ENCODE measurements at places on chromosomes 11 and 22.

GRCh38 chr22:45296628-45297297, 12.0 kb downstream of the UPK3A start:
- H3K27me3 ChIP-seq, result no peaks in the 10 kb centered on the region
- H3K4me3 ChIP-seq, result no peak overlapping the region
- no peaks in the 10 kb centered on the region for H3K36me3 ChIP-seq
- no peak for DNase-seq
- peaks cover 3% of the 10 kb centered on the region for H3K4me1 ChIP-seq

DNA sequence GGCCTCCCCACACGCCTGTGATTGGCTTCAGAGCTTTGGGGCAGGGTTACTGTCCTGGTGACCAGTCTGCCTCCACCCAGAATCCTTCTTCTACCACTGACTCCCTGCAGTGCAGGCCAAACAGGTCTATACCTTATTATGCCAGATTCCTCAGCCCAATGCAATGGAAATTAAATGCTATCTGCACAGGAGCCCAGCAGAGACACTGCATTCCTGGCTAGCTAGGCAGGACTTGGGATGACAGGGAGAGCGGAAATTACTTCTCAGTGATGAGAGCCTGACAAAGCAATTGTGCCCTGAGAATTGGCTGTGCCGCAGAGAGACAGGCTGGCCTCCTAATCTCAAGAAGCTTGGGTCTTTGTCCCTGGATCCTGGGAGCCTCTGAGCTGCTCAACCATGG, 143.8 kb upstream of the NCAM1 start:
- H3K27ac ChIP-seq, result no peak overlapping the region
- H3K4me3 ChIP-seq, result no peak overlapping the region
- H3K27me3 ChIP-seq, result no peaks in the 10 kb centered on the region
- H3K36me3 ChIP-seq, result no peaks in the 10 kb centered on the region
- no peak for DNase-seq
- H3K4me1 ChIP-seq, result no peaks in the 10 kb centered on the region

DNA sequence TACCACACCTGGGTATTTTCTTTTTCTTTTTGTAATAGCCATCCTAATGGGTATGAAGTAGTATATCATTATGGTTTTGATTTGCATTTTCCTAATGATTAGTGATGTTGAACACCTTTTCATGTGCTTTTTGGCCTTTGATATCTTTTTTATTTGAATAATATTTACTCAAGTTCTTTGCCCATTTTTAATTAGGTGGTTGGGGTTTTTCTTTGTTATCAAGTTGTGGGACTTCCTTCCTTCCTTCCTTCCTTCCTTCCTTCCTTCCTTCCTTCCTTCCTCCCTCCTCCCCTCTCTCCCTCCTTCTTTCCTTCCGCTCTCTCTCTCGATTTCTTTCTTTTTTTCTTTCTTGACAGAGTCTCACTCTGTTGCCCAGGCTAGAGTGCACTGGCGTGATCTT, 75.0 kb upstream of the PDGFD start:
- DNase-seq, result no peak
- H3K27me3 ChIP-seq, result no peaks in the 10 kb centered on the region
- no peak overlapping the region for H3K4me3 ChIP-seq
- H3K27ac ChIP-seq, result no peak overlapping the region

DNA sequence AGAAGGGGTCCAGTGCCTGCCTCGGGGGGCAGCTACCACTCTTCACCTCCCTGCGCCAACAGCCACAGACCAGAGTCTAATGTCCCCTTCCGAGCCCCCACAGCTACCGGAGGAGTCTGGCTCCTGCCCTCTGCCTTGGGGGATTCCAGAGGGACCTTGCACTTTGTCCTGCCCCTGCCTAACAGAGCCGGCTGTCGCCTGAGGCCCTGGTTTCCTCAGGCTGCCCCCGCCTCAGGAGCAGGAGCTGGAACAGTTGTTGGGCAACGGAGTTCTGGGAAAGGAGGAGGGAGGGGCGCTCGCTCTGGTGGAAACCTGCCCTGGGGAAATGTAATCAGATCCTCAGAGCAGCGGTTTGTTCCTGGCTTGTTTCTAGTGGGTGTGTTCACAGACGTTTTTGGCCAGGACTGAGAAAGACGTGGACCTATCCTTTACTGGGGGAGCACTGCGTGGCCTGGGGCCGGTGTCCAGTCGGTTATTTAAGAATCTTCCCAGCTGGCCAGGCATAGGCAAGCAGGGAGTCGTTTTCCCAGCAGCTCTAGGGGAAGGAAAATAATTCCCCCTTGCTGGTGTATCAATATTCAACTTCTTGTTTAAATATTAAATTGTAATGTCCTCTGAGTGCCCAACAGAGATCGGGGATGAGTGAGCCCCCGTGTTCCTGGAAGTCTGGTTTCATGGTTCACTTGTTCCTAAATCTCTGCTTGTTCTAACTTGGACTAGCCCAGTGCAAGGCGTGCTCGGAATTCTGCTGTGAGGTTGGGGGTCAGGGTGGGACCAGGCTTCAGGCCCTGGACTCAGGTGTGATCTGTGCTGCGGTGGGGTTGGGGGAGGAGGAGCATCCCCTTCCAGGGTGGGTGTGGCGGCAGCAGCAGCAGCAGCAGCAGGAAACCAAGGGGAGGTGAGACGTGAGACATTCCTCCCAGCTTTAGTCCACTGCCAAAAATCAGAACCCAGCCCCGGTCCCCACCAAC, 32.1 kb downstream of the A4GALT start:
- no peaks in the 10 kb centered on the region for H3K27me3 ChIP-seq
- DNase-seq, result peak; percentile 93
- H3K4me1 ChIP-seq, result peaks cover 55% of the 10 kb centered on the region
- peaks cover 8% of the 10 kb centered on the region for H3K36me3 ChIP-seq
- H3K4me3 ChIP-seq, result peak overlapping the region; percentile 45

GRCh38 chr22:46937939-46938338, 175.5 kb downstream of the TBC1D22A start:
- no peak overlapping the region for H3K4me3 ChIP-seq
- peaks cover 31% of the 10 kb centered on the region for H3K4me1 ChIP-seq
- no peak overlapping the region for H3K27ac ChIP-seq
- H3K27me3 ChIP-seq, result no peaks in the 10 kb centered on the region

- H3K4me3 ChIP-seq, result no peak overlapping the region
- H3K4me1 ChIP-seq, result peaks cover 46% of the 10 kb centered on the region
- no peaks in the 10 kb centered on the region for H3K27me3 ChIP-seq
- peaks cover 20% of the 10 kb centered on the region for H3K36me3 ChIP-seq
Measured at GRCh38 chr11:11451501-11452005, 98.5 kb upstream of the CSNK2A3 start.

DNA sequence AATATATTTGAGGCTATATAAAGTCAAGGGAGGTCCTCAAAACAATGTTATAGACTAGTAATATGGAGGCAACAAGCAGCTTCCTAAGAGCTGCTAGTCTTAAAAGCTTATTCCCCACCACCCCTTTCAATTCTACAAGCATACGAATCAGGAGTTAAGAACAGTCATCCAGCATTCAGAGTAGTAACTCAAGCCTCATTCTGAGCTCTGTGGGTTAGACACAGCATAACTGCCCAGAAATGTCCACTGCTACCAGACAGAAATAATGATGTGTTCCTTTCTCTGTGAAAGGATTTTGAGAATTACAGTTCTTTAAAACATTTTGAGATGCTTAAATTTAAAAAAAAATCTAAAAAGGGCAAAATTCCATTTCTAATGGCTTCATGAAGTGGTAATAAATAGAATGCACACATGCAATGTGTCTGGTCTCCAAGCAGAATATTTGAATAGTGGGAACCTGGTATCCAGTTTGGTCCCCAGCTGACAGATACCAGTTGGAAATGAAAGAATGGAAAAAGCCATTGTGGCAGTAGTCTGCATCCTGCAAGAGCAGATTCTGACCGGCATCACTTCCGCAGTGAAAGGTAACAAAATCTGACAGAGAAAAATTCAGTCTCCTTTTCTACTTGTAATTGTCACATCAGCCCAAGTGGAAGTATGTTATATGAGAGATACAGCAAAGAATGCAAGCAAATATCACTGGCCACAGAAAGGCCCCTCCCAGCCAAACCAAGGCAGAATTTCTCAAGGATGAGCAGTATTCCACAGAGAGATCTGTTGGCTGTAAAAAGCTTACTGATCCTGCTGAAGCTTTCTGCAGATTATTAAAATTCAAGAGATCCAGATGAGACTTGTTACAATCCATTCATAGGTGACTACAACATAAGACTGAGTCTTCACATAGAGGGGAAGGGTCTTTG, 310.8 kb upstream of the PITPNB start:
- peak overlapping the region; percentile 33 for H3K27ac ChIP-seq
- H3K4me3 ChIP-seq, result no peak overlapping the region
- H3K4me1 ChIP-seq, result peaks cover 40% of the 10 kb centered on the region
- H3K27me3 ChIP-seq, result no peaks in the 10 kb centered on the region

DNA sequence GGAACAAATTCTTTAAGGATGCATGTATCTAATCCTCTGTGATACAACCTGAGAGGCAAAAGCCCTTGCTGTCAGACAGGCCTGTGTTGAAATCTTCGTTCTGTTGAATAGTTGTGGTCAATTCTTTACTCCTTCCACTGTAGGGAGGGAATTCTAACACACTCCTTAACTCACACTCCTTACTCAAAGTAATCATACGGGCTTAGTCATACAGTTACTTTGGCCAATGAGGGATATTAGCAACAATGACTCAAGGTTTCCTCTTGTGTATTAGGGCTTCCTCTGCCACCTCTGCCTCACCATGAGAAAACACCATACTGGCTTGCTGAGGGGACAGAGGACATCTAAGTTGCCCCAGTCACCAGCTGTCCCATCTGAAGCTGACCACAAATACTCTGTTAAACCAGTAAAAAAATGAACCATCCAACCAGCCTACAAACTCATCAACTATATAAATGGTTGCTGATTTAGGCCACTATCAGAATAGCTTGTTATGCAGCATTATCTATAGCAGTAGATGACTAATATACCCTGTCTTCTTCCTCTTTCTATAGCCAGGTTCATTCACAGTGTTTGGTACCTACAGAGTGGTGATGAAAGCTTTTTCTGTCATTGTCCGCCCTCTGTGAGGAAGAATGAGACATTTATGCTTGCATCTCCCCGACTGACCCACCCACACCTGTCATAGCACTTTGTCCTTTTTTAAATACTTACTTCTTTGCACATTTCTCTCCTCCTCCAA, 322.8 kb upstream of the SYN3 start:
- H3K4me1 ChIP-seq, result peaks cover 13% of the 10 kb centered on the region
- H3K27me3 ChIP-seq, result no peaks in the 10 kb centered on the region
- DNase-seq, result no peak
- no peak overlapping the region for H3K27ac ChIP-seq

DNA sequence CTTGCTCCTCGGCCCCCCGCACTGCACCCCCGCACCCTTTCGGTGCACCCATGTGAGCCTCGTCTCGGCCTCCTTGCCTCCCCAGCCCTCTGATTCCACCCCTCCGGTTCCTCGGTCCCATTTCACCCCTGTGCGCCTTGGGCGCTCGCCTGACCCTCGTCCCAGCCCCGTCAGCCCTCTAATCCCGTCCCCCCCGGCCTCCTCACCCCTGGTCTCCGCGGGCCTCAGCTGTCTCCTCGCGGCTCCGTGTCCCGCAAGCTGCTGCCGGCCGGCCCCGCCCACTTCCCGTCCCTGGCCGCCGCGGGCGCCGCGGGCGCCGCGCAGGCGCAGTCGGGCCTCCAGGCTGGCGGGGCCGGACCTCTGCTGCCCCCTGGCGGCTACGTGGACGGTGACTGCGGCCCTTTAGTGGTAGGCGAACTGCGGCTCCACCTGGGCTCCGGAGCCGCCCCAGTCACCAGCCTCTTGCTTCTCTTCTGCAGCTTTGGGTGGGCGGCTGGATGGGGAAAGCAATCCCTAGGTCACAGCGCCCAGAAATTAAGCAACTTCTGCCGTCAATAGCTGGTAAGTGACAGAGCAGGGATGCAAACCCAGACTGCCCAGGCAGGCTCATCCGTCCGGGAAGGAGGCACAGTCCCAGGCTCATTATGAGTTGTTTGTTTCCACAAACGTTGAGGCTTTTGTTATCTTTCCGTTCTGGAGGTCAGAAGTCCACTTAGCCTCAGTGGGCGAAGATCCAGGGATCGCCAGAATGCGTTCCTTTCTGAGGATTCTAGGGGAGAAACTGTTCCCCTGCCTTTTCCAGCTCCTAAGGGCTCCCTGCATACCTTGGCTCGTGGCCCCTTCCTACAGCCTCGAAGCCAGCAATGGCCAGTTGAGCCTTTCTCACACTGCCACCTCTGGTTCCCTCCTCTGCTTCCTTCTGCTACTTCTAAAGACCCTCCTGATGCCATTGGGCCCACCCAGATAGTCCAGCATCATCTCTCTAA, at the start of gene PPM1F:
Gene PPM1F, minus strand, starts transcription at position 263 of the 986 bp plus-strand sequence. CDS start 6,800 bp downstream, outside the sequence.
- H3K27me3 ChIP-seq, result no peaks in the 10 kb centered on the region
- H3K4me1 ChIP-seq, result peaks cover 15% of the 10 kb centered on the region
- DNase-seq, result peak; percentile 97
- no peaks in the 10 kb centered on the region for H3K36me3 ChIP-seq

DNA sequence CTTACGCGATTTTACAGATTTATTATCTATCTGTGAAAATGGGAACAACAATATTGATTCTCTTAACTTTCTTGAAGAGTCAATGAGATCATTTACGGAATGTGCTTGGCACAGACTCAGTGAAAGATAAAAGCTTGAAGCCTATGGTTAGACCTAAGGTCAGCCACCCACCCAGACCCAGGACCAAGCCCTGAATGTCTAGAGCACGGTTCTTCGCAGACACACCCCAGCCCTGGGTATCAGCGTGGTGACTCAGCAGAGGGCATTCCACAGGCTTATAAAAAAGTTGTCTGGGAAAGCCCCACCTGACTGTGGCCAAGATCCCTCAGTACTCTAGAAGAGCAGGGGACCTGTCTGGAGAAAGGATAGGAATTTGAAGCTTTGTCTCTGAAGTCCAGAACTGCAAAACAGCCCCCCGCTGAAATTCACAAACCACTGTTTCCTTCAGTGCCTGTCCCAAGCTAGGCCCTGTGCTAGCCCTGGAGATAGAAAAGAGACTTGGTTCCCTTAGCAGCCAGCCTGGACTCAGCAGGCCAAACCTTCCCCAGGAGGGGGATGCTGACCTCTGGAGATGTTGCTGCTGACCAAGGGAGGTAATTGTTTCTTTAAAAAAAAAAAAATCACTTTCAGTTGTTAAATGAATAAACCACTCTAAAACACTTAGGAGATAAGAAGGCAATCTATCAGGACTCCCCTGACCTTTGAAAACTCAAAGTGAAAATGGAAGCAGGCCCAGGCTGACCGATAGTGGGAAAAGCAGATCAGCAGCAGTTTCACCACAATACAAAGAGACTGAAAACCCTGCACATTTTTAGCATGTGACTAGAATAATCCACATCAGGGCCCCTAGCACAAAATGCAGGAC, 114.0 kb downstream of the ABTB2 start:
- peaks cover 11% of the 10 kb centered on the region for H3K4me1 ChIP-seq
- no peaks in the 10 kb centered on the region for H3K27me3 ChIP-seq
- no peaks in the 10 kb centered on the region for H3K36me3 ChIP-seq
- H3K4me3 ChIP-seq, result no peak overlapping the region
- no peak for DNase-seq
- peak overlapping the region; percentile 14 for H3K27ac ChIP-seq

GRCh38 chr11:96014217-96014616, 90.3 kb upstream of the MTMR2 start:
- H3K4me3 ChIP-seq, result no peak overlapping the region
- H3K4me1 ChIP-seq, result peaks cover 30% of the 10 kb centered on the region
- H3K36me3 ChIP-seq, result no peaks in the 10 kb centered on the region
- H3K27ac ChIP-seq, result peak overlapping the region; percentile 2

- no peaks in the 10 kb centered on the region for H3K36me3 ChIP-seq
- H3K27ac ChIP-seq, result no peak overlapping the region
- DNase-seq, result no peak
Measured at GRCh38 chr11:12116425-12117032, 6.1 kb downstream of the MICAL2 start.
